ENCODE measurements at places on chromosomes 5 and 9.
A peak's percentile ranks its signal among the peaks of the same experiment; 100 is the strongest.

DNA sequence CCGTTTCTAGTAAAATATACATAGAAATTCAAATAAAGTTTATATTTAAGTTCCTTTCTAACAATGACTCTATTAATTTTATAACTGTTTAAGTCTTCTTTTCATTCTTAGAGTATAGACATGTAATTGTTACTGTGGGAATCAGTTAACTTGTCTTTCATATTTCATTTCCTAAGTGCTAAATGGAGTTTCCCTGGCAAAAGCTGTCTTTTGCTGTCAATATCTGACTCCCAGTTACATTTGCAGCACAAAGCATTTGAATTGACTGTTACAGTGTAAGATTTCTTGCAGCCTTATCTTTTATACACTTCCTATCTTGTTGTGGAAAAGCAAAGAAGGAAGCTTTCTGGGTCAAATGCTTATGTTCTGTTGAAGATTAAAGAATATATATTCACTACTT, 1026.3 kb downstream of the CDH9 start:
- DNase-seq: no peak

DNA sequence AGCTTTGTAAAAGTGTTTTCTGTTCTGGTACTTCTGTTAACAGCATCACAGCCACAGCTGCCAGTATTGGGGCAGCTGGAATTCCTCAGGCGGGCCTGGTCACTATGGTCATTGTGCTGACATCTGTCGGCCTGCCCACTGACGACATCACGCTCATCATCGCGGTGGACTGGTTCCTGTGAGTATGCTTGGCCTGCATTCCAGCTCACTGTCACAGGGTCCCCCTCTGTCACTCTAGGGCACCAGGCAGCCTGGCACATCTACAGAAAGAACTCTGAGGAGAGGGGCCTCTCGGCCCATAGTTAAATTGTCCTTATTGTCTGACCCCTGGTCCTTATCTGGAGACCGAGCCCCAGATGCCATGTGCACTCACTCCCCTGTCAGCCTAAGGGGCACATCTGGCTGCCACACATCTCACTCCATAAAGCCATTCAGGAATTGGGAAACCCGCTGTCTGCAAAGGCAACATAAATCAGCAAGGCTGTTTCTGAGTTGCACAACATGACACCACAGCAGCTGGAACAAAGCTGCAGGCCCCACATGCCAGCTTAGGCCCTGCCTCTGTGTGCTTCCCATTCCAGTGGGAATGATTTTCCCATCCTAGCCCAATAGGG, 77.5 kb downstream of the SLC1A3 start:
- no peak for DNase-seq

DNA sequence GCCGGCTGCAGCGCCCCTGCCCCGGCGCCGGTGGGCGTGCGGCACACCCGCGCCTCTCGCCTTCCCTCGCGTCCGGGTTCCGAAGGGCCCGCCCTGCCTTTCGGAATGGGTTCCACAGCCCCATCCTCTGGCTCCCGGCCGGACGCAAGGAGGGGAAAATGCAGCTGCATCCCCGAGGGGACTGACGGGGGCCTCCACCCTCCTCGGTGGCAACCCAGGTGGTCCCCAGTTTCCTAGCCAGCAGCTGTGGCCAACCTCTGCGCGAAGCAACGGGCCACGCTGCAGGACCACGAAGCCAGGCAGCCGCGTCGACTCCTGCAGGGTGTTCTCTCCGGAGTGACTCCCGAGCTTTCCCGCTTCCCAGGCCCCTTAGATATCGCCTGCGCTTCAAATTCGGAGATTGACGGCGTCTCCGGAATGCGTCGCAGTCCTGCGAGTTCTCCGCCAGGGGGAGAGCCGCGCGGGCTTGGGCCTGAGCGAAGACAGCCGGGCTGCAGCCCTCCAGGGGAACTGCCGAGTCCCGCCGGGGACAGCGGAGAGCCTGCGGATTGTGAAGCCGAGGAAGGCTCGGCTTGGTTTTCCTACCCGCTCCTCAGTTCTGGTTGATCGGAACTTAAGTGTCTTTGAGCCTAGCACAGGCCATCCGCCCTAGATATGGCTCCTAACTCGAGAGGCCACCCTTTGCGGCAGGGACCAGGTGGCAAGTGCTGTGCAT, 582 bp upstream of the APBA1 start:
- peak; percentile 78 for DNase-seq

GRCh38 chr9:127955294-127956015, 17.8 kb upstream of the DPM2 start:
- DNase-seq: peak; percentile 89

DNA sequence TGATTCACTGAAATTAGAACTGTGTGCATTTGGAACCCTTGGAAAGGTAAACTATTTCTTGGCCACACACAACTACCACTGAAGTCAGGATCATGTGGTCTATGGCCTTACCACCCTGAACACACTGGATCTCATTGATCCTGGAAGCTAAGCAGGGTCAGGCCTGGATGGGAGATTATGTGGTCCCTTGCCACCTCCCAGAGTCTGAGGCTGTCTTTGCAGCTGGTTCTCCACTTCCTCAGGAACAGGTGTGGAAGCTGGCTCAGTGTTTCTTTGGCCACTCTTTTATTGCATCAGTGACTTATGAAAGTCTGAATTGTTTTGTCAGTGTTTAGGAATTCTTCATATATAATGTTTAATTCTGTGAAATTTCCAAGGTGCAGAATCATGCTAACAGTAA, 89.2 kb downstream of the TEK start:
- no peak for DNase-seq

- no peak for DNase-seq
Observed at GRCh38 chr9:84699984-84700383, 30.5 kb downstream of the NTRK2 start.

DNA sequence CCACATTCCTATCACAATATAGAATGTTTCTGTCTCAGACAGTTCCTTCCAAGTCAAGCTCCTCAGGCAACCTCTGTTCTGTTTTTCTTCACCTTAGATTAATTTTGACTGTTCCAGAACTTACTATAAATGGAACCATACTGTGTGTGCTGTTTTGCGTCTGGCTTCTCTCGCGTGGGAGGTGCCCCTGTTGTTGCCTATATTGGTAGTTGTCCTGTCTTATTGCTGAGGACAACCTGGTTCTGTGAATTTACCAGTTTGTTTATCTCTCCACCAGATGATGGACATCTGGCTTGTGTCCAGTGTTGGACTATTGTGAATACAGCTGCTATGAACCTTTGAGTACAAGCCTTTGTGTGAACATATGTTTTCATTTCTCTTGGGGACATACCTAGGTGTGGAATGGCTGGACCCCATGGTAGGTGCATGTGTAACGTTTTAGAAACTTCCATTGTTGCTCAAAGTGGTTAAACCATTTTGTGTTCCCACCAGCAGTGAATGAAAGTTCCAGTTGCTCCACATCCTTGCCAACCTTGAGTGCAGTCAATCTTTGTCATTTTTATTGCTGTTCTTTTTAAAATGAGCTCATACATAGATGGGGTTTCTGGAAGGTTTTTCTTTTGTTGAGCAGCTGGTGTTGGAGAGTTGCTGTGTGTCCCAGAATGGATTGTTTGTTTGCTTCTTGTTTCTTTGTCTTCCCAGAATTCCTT, 18.1 kb downstream of the HMCN2 start:
- DNase-seq: no peak

DNA sequence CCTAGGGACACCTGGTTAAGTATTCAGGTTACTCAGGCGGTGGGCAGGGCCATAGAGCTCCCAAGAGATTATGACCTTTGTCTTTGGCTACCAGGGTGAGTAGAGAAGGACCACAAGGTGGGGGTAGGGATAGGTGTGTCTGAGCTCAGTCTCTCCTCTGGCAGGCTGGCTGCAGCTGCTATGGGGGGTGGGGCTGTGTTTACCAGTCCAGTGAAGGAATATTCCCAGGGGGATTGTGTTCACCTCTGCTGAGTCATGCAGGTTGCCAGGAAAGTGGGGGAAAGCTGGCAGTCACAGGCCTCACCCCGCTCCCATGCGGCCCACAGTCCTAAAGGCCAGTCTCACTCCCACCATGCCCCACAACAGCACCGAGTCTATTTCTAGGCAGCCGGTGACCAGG, 53.6 kb upstream of the POU5F2 start:
- no peak for DNase-seq

DNA sequence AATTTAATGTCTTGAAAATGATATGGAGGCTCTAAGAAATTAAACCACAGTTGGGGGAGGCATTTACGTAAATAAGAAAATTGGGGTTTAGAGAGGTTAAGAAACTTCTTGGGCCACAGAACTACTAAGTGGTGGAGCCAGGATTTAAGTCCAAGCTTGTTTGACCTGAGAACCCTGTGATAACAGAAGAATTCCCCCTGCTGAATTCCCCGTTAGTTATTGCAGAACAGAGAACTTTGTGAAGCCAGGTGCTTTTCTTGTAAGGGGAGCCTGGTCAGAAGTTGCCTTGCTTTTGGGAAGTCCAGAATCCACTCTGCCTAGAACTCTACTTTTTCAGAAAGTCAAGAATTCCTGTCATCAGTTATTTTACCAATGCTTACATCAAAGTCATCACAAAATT, 309.3 kb upstream of the SEMA6A start:
- DNase-seq: no peak

DNA sequence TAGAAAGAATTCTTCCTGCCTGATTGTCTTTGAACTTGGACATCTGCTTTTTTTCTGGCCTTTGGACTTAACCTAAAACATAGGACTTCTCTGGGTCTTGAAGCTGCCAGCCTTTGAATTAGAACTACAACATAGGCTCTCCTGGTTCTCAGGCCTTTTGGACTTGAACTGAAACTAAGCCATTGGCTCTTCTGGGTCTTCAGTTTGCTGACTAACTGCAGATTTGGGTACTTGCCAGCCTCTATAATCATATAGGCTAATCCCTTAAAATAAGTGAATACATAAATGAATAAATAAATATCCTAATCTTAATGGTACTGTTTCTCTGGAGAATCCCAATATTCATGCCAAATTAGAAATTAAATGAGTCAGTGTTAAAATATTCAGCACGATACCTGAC, 473.4 kb upstream of the PAPPA start:
- DNase-seq: no peak

DNA sequence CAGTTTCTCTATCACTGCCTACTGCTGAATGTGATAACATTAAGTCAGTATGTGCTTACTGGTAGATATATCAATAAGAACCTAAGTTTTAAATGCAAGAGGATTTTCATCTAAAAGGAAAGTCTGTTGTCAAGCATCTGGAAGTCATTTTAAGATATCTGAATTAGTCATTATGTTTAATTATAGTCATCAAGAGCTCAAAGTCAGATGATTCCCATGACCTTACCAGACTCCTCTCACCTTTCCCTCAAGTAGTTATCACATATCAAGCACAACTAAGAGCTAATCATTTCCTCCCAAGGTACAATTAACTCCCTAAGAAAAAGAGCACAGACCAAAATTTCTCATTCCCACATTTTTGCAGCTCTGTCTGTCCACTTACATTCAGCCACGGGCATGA, 45.5 kb downstream of the PUM3 start:
- no peak for DNase-seq

- DNase-seq: no peak
Observed at GRCh38 chr5:10364186-10364689, 10.7 kb downstream of the MARCHF6 start.

- DNase-seq: no peak
Observed at GRCh38 chr9:130239363-130239695, 26.2 kb upstream of the HMCN2 start.

DNA sequence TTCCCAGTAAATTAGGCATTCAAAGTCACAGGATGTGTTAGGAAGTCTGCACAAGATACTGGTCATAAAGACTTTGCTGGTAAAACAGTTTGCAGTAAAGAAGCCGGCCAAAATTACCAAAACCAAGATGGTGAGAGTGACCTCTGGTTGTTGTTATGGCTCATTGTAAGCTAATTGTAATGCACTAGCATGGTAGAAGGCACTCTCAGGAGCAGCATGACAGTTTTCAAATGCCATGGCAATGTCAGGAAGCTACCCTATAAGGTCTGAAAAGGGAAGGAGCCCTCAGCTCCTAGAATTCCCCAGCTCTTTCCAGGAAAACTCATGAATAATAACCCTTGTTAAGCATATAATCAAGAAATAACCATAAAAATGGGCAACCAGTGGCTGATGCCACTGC, 64.3 kb upstream of the TNC start:
- DNase-seq: no peak

DNA sequence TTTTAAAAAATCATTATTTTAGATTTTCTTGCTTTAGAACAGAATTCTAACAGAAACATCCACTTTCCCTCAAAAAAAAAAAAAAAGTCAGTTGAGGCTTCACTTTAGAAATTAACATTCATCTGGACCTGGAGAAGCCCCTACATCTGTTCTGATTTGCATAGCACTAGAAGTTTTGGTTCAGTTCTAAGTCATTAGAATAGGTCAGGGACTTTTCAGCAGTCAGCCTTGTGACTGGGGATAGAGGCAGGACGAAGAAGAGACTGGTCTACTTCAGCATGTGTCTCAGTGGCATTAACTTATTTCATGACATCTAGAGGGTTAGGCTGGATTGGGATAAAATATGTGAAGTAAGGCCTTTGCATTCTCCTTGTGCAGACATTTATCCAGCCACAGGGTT, 215.8 kb upstream of the DAB2 start:
- DNase-seq: no peak

DNA sequence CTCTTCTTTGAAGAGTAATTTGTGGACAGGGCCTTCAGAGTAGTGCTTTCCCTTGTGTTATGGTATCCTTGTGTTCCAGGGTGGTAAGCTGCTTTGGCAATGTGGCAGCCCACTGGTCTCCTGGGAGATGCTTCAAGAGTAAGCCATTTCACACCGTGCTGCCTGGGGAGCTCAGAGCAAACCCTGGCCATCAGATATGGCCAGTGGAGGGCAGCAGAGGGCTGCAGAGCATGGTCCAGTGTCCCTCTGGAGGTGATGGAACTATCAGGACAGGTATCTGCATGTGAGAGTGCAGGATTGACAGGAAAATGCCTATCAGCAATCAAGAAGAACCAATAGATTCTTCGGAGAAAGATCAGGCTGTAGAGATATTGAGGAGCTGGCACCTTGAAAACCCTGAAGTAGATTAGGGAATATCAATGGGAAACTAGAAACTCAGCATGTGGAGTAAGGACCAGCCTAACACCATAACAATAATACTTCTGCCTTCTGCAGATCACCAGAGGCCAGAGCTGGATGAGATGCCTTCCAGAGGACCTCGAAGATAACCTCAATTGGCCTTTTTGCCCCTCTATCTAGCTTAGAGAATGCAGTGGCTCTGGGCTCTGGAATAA, 90.8 kb downstream of the PLPPR1 start:
- DNase-seq: no peak

DNA sequence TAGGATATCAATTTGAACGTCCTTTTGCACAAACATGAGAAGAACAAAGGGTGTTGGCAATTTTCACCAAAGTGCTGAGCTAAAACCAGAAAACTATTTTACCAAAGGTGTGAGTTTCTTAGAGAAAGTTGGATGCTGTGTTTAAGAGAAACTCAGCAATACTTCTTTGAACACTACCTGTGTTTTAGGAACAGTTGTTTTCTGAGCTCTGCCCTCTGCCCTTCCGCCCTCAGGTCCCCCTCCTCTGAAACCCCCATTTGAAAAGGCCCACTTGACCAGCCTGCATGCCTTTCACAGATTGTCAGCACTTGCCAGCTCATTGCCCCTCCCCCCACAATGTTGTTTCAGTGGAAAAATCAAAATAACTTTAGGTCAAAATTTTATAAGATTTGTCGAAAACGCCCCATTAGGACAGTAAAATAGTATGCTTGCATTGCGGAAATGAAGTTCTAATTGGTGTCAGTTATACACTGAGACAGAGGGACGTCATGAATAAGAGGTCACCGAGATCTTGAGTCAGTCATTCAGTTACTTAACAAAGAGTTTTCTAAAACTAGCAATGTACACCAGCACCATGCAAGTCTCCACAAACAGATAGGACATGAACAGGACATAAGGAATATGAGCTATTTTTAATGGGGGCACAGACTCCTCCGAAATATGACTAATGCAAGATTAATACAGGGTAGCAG, 61.9 kb upstream of the IL7R start:
- no peak for DNase-seq

Measured in activated naive CD4-positive, alpha-beta T cell treated with anti-CD3 and anti-CD28 coated beads, Interleukin-2, amount 50 U/mL, for 16 hours (primary cell).